NAMALWA (cell line): ENCODE measurements at places on chromosomes 2 and 18.

- no peak for DNase-seq
These were observed 1.3 kb upstream of the RAX start for GRCh38 chr18:59274533-59274928.

- no peak for DNase-seq
These were observed 48.9 kb downstream of the DYNC1I2 start for GRCh38 chr2:171735991-171736710.

- no peak for DNase-seq
These were observed 246.8 kb upstream of the PXDN start for GRCh38 chr2:1991126-1991525.

DNA sequence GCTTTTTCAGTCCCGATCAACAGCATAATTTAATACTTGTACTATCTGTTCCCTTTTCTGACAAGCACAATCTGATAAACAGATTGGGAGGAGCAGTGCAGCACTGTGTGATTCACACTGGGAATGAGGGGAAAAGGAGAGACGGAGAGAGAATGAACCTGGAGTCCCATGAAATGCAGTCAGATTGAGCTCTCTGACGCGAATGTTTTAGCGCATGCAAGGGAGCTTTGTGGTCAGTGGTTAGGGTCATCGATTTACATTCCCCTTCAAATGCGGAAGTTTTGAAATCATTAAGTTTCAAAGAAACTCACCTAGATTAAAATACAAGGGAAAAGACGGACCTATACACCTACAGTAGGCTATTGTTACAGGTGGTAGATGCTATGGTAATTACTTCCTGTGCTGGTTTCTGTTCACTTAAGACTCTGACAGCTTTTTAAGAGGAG, 99.6 kb downstream of the KCTD1 start:
- DNase-seq, result no peak

DNA sequence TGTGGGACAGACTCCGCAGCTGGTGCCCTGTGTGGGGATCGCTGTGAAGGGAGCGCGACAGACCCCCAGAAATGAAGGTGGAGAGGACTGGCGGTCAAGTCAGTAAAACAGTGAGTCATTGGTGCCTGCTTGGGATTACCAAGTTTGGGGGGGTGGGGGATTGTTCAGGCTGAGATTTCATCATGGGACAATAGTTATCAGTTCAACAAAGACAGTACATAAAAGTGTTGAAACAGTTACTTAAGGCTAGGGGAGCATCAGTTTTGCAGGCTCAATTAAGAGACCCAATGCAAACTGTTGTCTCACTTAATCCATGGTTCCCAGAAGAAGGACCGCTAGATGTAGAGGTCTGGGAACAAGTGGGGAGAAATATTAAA, 42.4 kb upstream of the PDK1 start:
- DNase-seq, result no peak

GRCh38 chr2:222272446-222273015, 26.3 kb downstream of the PAX3 start:
- DNase-seq, result no peak
